Activated CD4-positive, CD25-positive, alpha-beta regulatory T cell (primary cell): ENCODE measurements at places on chromosomes 7 and 10.

DNA sequence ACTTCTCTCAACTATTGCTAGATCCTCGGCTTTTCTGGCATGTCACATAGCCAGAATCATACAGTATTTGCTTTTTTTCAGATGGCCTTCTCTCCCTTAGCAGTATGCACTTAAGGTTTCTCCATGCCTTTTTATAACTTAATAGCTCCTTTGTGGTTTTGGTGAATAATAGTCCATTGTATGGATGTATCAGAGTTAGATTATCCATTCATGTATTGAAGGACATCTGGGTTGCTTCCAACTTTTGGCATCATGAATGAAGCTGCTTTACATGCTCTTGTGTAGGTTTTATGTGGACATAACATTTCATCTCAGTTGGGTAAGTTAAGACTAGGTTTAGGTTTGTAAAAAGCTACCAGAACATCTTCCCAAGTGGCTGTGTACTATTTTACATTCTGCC is 4.6 kb downstream of the ATP5F1C start:
- DNase-seq: no peak

- DNase-seq: no peak
Measured at GRCh38 chr10:6074489-6075301, 12.5 kb upstream of the IL2RA start.

GRCh38 chr10:45294681-45295080 is 20.7 kb downstream of the OR13A1 start:
- DNase-seq: no peak

DNA sequence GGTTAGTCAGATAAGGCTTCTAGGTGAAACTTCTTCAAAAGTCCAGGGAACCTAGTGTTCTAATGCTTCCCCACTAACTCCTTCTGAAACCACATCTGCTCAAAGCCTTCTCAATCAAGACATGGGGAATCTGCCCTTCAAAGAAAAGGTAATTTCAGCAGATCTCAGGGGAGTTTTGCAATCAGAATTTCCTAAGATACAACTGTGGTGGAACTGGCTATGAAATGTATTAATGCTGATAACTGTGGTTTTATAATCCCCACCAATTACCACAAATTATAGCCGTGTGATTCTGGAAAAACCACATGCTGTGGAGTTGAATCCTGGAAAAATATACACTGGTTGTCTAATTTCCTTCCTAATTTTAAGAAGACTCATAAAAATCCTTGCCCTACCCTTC is 233.8 kb downstream of the SORCS1 start:
- DNase-seq: no peak

DNA sequence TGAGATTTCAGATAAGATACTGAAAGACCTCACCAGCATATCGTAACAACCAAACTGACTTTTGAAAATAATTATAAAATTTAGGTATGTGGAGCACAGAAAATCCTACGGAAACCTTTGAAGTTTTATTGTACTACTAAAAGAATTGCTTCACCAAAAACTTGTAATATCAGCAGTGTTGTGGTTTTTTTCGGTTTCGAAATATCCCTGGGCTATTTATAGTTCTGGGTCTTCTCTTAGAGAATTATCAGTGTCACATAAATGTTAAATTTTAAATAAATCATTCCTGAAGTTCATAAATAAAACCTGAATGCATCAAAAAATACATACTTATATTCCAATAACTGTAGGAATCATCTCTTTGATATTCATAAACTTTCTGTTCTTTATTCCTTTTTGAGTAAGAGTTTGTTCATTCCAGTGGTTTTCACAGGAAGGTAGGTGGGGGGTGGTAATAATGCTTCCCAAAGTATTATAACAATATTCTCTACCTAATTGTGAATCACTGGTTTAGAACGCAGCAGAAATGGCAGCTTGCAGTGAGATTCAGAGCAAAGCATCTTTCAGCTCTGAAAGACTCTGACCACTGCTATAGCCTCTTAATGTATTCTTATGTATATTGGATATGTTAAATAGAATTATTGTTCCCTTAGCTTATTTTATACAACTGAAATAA is 60.2 kb downstream of the ZNF277 start:
- DNase-seq: no peak

- DNase-seq: no peak
Measured at GRCh38 chr7:84693483-84693882, 493.4 kb downstream of the SEMA3D start.

DNA sequence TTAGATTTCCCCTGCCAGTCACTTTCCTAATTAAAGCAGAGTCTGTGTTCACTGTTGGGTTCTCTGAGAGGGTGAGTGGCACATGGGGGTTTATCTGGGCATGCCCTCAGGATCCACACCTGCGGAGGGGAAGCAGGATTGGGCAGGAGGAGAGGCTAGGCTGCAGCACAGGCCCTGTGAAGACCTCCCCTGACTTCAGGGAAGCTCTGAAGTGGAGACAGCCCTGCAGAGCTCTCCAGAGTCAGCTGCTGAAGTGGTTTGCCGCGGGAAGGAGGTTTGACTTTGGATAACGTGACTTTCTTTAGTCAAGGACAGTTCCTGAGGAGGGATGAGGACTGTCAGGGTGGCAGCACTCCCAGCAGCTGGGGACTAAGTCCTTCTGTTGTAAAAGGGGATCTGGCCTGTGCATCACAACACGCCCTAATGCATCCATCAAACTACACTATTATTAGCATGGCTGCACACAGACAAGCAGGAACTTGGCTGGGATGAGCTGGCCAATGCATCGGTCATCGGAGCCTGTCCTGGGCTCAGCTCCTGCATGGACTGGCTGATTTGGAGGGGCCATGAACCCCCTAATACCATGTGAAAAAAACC is 50.9 kb upstream of the LEP start:
- DNase-seq: no peak

- DNase-seq: no peak
Measured at GRCh38 chr10:34522546-34522945, 292.6 kb downstream of the PARD3 start.

DNA sequence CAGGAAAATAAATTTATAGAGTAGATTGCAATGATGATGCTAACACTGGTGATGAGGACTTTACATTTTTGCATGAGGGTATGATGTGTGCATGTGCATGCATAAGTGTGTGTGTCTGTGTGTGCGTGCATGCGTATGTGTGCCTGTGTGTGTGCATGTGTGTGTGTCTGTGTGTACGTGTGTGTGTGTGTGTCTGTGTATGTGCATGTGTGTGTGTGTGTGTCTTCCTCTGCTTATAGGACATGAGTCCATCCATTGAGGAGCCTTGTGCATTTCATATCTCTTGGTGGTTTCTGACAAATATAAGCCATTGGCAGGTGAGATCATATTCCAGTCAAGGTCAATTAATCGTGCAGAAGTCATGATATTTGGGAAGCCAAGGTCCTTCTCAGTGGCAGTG is 277.8 kb downstream of the LRMDA start:
- no peak for DNase-seq

- peak; percentile 43 for DNase-seq
Measured at GRCh38 chr10:84138478-84139125, 707 bp upstream of the GHITM start.

DNA sequence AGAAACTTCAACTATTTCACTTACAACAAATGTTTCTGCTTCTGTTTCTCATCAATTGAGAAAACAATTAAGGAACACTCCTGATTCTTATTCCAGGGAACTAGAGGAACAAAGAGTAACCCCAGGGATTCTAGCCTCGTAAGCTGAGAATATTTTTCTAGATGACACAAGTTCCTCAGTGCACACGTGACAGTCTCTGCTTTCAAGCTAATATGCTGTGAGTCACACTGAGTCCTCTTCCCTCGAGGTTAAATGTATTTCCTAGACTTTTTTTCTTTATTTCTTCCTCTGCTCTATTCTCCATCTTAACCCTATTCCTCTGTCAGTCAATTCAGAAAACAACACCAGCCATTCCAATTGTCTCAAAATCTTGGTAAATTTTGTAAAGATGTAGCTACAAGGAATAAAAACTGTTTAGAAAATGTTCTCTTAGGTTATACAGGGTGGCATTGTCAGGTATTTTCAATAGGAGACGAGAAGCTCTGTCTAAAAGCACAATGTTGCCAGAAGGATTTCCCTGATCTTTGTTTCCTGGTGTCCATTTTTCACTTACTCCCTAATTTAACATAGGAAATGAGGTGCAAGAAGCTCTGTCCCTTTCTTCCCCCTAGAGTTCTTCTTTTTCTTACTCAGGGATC is 5.8 kb upstream of the C1GALT1 start:
- DNase-seq: no peak

GRCh38 chr7:94883616-94884015 is 23.8 kb upstream of the PPP1R9A start:
- no peak for DNase-seq

DNA sequence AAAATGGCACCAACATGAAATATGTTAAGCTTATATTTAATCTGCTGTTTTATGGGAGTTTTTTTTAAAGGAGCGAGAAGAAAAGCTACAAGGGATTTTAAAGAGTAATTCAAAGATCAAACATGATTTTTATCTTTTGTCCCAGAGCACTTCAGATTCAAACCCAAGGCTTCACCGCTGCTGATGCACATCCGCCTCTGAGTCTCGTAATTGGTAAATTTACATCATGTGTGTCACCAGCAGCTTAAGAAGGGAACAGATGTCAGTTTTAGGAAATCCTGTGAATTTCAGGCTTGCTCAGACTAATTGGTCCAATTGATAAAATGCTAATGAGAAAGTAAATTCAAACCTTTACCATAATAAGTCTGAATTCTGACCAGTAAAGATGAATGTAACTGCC is 406.3 kb downstream of the GFRA1 start:
- DNase-seq: no peak

DNA sequence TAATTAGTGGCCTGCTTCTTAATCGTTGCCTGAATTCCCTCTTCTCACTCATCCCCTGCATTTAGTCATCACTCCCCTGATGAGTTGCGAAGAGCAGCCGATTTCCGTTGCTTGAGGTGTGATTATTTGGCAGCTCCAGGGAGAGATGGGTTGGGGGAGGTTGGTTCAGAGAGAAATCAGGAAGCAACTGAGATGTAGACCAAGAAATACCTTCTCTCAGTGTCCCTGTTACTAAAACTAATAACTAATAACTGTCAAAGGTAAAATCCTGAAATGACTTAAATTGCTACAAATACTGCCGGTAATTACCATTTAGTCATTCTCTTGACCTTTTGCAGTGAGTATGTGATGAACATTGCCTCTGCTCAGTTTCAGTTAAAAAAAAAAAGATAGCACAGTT is 76.9 kb downstream of the ELMO1 start:
- no peak for DNase-seq

DNA sequence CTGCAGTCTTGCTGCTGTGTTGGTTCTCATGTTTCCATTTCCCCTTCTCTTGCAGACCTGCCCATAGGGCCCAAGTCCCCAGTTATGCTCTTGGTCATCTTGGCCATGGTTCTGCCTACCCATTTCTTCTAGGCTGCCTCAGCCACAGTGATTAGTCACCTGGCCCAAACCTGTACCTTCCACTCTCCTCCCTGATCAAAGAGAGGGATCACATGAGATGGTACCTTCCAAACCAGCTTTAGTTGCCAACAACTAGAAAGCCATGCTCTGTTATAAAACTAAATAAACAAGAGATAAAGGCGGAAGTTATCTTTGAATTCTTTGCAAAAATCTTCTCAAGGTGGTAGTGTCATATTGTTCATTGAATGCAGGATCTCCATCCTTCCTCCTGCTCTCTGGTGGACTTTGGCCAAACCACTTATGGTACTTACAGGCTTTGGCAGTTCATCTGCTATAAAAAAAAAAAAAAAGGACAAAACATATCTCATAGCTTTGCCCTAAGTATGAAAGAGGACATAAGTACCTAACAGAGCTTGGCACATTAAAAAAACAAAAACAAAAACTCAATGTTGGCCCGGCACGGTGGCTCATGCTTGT is 25.8 kb downstream of the TACC2 start:
- no peak for DNase-seq

DNA sequence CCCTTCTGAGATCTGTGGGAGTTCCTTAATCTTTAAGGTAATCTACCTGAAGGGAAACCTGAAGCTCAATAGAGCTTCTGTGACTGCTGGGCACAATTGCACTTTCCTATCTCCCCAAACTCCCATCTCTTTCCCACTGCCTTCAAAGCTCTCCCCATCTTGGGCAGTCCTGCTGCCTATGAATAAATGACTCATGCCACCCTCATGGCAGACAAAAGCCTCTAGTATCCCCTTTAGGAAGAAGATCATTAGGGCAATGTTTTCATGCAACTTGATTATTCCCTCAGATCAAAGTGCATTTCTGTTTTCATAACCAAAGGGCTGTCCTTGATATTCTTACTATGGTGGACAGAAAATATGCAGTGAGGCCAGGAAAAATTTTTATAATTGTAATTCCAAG is 704.9 kb upstream of the LRRN3 start:
- DNase-seq: no peak
